Activated effector memory CD4-positive, alpha-beta T cell treated with anti-CD3 and anti-CD28 coated beads, Interleukin-2, amount 50 U/mL, for 16 hours (primary cell): ENCODE measurements at places on chromosomes 16 and 17.

DNA sequence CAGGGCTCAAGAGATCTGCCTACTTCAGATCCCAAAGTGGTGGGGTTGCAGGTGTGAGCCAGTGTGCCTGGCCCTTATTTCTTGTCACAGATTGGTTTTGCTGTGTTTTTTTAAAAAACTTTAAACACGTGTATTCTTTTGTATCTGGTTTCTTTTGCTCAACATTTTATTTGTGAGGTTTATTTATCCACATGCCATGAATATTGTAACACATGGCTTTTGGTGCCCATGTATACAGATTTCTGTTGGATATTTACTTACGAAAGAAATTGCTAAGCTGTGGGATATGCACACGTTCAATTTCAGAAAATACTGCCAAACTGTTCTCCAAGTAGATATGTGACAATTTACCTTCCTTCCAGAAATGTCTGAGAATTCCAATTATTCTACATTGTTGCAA lies 18.7 kb upstream of the IL34 start:
- DNase-seq, result no peak

DNA sequence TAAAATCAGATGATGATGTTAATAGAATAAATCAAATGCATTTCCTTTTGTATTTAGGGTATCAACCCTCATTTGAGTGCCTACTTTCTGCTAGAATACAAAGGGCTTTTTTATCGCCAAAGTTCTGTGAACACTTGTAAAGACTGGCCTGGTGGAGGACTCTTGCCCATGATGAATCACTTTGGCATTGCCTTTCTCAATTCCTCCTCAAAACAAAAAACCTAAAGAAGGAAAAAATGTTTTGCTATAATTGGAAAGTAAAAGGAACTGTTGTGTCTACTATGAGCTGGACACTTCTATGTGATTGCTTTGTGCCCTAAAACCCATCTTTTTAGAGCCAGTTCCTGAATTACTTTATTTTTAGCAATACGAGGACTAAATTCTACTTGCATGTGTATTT lies 13.0 kb upstream of the DHRS11 start:
- DNase-seq, result no peak

GRCh38 chr17:30530346-30531025 lies 53.3 kb downstream of the GOSR1 start:
- no peak for DNase-seq

DNA sequence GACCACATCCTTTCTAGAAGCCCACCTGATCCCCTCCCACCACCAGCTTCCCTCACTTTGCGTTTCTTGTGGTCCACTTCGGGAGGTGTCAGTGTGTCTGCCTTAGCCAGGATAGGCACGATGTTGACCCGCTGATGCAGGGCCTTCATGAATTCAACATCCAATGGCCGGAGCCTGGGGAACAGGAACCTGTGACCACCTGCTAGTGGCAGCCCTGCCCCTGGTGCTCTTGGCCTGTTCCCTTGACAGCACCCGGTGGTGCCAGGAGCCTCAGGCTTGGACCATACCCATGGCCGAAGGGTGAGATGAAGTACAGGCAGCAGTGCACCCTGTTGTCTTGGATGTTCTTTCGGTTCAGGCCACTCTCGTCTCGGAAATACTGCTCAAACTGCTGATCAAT lies 7.2 kb upstream of the MTMR4 start:
- no peak for DNase-seq

DNA sequence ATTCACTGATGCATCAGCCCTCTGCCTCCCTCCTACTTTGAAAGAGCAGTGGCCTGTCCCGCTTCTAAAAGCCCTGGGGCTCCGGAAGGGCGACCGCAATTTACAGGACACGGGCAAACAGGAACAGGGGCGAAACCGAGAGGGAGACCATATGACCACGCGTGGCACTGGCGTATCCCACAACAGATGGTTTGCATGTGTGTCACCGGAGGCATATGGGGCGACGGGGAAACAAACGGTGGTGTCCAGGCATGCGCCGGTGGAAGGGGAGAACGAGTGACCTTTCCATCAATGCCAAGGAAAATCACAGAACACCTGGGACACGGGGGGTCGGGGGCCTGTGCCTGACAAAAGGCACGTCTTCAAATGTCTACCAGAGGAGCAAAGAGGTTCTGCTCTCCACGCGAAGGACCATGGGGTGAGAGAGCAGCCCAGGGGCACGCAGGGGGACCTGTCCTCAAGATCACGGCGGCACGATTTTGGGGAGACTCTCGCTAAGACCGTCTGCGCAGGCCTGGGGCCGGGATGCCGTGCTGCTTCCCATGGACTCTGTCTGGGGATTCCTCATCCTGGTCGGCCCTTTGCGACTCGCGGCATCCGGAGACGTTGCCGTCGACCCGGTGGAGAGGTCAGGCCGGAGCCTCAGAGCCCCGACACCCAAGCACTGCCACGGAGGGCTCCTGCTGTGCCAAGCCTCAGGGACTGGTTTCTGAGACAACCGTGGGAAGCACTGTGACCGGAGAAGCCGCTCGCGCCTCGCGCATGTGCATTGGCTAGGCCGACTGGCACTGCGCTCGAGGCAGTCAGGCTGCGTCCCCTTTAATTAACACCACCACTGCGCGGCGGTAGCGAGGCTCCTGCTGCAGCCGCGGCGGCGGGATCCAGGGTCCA lies 12.8 kb upstream of the KCNJ18 start:
- DNase-seq, result peak; percentile 61

DNA sequence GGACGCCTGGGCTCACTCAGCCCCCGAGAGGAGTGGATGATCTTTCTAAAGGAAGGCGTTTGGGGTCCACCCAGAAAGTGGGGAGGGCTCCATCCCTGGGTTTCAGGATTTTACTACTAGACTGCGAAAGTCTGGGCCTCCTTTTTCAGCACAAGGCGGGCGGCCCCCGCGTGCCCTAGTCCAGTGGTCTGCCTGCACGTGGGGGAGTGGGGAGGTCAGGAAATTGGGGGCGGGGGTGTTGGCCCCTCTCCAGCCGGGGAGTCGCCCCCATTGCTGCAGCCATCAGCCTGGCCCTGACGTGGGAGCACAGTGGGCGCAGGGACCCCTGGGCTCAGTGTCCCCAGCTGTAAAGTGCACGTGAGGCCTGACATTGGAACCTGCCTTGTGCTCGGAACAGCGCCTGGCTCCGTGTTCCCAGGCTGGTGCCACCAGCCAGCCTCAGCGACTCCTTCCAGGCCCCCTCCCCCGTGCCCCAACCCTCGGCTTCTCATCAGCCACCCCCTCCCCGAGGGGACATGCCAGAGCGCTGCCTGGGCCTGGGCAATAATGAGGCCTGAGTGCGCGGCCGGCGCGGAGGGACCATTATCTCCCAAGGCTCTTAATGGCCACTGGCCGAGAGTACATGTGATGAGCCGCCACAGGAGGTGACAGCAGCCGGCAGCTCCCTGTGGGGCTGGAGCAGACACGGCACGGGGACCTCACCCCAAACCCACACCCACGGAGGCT lies 2.4 kb upstream of the C1QTNF8 start:
- DNase-seq, result no peak

- peak; percentile 60 for DNase-seq
These were observed 39.4 kb upstream of the CHMP6 start for GRCh38 chr17:80952291-80952690.

DNA sequence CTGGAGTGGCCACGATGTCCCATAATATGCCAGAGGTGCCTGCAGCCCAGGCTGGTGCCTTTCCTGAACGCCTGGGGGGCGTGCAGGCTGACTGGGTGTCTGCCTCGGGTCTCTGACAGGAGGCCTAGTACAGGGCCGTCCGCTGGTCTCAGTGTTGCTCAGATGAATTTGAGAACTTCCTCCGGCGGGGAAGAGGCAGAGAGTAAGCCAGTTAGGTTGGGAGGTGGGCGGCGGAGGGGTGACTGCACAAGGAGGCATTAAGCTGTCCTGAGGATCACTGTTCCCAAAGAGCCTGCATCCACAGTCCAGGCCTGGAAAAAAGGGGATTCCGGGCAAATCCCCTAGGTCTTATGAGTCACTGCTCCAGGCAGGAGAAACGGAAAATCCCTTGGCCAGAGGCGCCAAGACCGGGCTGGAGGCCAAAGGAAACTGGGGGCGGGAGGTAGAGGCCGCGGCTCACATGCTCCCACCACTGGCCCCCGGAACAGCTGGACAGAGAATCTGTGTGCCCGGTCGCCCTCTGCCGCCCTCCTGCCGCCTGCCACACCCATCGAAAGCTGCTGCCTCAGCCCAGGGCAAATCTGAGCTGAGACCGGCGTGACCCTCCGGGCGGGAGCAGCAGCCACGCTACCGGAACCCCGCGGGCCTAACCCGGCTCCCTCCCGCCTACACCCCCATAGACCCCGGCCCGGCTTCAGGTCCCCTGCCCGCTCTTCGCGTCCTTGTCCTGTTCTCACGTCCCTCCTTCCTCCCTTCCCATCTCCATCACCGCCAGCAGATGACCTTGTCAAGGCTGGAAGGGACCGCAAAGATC lies 1.2 kb downstream of the TRIM47 start:
- DNase-seq, result peak; percentile 78

- no peak for DNase-seq
These were observed 8.4 kb upstream of the CLDN9 start for GRCh38 chr16:3004319-3004718.

DNA sequence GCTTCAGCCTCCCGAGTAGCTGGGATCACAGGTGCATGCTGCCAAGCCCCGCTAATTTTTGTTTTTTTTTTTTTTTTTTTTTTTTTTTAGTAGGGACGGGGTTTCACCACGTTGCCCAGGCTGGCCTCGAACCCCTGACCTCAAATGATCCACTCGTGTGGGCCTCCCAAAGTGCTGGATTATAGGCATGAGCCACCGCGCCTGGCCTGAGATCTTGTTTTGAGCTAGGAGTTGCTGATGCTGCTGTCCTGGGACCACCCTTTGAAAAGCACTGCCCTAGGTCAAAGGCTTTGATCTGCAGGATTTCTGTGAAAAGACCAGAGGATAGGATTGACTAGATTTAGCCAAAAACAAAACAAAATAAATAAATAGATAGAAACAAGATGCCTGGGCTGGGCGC lies 798 bp upstream of the SLC39A11 start:
- DNase-seq, result no peak

DNA sequence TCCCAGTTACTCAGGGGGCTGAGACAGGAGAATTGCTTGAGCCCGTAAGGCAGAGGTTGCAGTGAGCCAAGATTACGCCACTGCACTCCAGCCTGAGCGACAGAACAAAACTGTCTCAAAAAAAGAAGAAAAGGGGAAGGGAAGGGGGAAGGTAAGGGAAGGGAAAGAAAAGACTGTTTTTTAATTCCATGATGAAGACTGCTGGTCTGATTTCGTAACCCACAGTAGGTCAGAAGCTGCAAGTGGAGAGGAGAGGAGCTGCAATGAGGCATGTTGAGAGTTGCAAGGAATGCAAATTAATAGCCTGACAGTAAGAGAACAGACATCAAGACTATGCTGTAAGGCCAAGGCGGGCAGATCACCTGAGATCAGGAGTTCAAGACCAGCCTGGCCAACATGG lies 33.3 kb downstream of the HELZ start:
- DNase-seq, result no peak

- DNase-seq, result no peak
These were observed 1.2 kb downstream of the DHODH start for GRCh38 chr16:72009779-72010178.

DNA sequence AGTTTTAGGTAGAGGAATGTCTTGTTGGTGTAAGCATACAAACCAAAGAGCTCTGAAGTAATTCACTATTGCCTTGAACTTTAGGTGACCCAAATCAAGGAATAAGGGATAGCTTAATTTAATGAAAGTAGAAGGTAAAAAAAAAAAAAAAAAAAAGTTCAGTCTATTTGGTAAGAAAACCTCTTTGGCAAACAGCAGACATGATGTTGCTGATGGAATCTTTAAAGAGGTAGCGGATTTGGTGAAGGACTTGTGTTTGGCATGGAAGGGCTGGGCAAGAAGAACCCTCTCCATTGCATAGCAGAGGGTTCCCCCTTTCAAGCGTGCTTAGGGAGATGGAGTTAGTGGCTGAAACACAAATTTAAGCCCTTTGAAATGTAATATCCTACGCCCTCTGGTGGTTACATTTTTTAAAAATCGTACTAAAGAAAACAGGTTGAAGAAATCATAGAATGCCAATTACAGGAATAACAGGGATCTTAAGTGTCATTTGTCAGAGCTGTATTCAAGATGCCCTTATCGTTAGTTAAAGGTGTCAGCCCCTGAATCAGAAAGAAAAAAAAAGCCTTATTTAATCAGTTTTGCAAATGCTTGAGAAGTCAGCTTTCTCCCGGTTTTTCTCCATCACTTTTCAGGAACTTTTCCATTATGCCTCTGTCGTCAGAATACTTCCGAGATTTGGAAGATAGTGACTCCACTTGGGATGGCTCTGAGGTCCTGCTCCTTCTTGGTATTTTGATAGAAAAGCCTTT lies 383.1 kb downstream of the KCNJ2 start:
- no peak for DNase-seq

DNA sequence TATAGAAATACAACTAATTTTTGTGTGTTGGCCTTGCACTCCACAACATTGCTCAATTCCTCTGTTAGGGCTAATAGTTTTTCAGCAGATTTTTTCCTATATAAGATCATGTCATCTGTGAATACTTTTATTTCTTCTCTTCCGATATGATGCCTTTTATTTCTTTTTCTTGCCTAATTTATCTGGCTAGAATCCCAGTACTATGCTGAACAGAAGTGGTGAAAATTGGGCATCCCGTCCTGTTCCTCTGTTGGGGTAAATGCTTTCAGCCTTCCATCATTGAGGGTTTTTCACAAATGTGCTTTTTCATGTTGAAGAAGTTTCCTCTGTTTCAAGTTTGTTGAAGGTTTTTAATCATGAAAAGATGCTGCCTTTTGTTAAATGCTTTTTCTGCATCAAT lies 22.7 kb upstream of the TNFRSF13B start:
- DNase-seq, result no peak

GRCh38 chr17:50787106-50787505 lies 19.8 kb upstream of the ANKRD40CL start:
- no peak for DNase-seq

DNA sequence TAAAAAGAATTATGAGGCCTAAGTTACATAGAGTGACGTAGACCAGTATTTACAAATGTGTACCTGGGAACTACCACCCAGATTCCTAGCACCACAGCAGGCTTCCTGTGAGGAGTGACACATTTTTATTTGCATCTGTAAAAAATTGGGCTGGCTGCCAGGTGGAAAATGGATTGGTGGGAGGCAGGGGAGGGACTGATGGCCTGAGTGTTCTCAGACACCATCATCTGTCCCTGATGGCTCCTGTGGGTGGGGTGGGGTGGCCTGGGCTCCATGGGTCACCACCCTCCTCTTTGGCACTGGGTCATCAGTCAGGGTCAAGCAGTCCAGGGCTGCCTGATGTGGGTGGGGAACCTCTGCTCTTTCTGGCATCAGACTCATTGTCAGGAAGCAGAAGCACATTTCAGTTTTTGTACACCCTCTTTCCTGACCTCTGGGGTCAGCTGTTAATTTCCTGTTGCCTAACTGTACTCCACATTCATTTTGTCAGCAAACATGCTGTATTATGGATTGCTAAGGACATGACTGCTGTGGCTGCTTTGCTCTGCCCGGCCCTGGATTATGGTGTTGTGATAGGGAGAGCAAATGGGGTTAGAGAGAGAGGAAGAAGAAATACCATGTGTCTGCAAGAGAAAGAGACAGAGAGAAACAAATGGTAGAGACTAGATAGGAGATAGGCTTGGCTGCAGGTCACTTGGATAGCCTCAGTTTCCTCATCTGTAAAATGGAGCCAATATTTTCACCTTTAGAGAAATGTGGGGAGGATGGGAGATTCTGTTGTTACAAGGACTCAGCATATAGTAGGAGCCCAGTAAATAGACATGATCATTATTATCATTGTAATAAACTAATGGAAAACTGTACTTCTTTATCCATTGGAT lies 11.6 kb upstream of the MFAP4 start:
- DNase-seq, result peak; percentile 34
